SJSA1 (cell line): ENCODE measurements at places on chromosomes 3 and 15. TPM values are rescaled to one million over a fixed set of nuclear protein-coding genes. Genes with fewer than 3 reads are reported as not detected.

TRIM42 gene
- total RNA-seq: not detected in 2 replicates

GRCh38 chr3:60064210-60065178 is 1014.7 kb upstream of the CFAP20DC start:
- H3K27me3 ChIP-seq: no peaks in the 10 kb centered on the region
- H3K4me1 ChIP-seq: 0 out of 2 replicates have a peak, but pooled peaks cover 3% of the 10 kb centered on the region
- H3K36me3 ChIP-seq: no peaks in the 10 kb centered on the region
- no peak overlapping the region for H3K4me3 ChIP-seq
- DNase-seq: peak; percentile 3

DNA sequence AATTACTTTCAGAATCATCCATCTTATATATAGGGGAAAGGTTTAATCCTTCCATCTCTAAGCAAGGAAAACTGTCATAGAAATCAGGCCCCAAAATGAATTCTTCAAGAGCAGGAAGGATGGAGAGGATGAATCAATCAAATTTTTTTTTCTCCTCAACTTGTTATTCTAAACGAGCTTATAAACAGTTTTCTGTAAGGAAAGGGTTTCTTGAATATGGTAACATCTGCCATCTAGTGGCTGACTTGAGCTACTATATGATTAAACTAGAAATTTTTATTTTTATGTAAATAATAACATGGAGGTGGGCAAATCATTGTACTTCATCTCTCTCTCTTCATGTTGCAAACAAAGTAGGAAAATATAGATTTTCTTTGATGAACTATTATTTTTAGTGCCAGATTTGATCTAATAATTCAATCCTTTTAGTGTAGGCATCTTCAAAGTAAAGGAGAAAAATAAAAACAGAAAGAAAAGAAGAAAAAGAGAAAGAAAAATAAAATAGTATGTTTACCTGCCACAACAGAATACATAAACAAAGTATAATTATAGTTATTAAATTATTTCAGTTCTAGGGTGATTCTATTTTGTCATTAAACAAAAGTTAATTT is 146.6 kb downstream of the SERPINI1 start:
- DNase-seq: peak; percentile 14
- H3K4me3 ChIP-seq: no peak overlapping the region
- H3K27ac ChIP-seq: no peak overlapping the region
- no peaks in the 10 kb centered on the region for H3K36me3 ChIP-seq
- no peaks in the 10 kb centered on the region for H3K4me1 ChIP-seq
- no peaks in the 10 kb centered on the region for H3K27me3 ChIP-seq

GRCh38 chr3:3109407-3110298 is 521 bp downstream of the IL5RA start:
- no peaks in the 10 kb centered on the region for H3K4me1 ChIP-seq
- H3K27me3 ChIP-seq: no peaks in the 10 kb centered on the region
- no peak overlapping the region for H3K27ac ChIP-seq
- no peak for DNase-seq

ISLR gene
- total RNA-seq: not detected in 2 replicates

HCLS1 gene
- total RNA-seq: not detected in 2 replicates

KLHL40 gene
- not detected in 2 replicates for total RNA-seq

DNA sequence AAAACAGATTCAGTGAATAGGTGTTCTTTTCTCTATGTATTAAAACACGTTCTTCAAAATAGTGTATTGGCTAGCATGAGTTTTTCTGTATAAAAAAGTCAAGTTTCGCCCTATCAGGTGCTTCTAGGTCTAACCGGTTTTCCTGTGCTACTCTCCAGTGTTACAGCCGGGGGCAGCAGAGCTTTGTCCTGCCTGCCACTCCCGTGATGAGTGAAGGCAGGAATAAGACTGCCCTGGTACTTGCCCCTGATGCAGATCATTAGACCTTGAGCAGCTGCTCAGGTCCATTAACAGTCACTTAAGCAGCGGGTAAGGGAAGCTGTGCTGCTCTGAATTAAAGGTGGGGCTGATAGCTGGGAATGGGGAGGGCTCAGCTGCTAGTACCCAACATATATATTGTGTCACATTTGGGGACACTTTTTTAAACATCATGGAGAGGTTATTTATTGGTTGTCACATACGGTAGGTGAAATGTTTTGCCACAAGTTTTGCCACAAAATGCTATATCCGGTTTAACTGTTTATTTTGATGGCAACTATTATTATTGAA is 1.3 kb upstream of the UNC13C start:
- no peaks in the 10 kb centered on the region for H3K4me1 ChIP-seq
- DNase-seq: no peak
- H3K27ac ChIP-seq: no peak overlapping the region
- peaks cover 4% of the 10 kb centered on the region for H3K27me3 ChIP-seq
- no peak overlapping the region for H3K4me3 ChIP-seq

GRCh38 chr3:193553586-193553985 is 1.1 kb downstream of the ATP13A4 start:
- H3K4me1 ChIP-seq: no peaks in the 10 kb centered on the region
- no peak overlapping the region for H3K4me3 ChIP-seq
- no peaks in the 10 kb centered on the region for H3K36me3 ChIP-seq
- no peaks in the 10 kb centered on the region for H3K27me3 ChIP-seq
- DNase-seq: no peak
- no peak overlapping the region for H3K27ac ChIP-seq

GRCh38 chr3:104951426-104951825 is 415.3 kb upstream of the ALCAM start:
- no peak overlapping the region for H3K27ac ChIP-seq
- H3K27me3 ChIP-seq: no peaks in the 10 kb centered on the region
- DNase-seq: no peak
- no peak overlapping the region for H3K4me3 ChIP-seq

- H3K4me1 ChIP-seq: no peaks in the 10 kb centered on the region
- no peak for DNase-seq
- no peak overlapping the region for H3K27ac ChIP-seq
- peaks cover 61% of the 10 kb centered on the region for H3K36me3 ChIP-seq
- no peak overlapping the region for H3K4me3 ChIP-seq
Observed at GRCh38 chr15:43881944-43882343, 55.1 kb downstream of the WDR76 start.

- H3K27me3 ChIP-seq: peaks cover 59% of the 10 kb centered on the region
- DNase-seq: peak; percentile 17
- H3K36me3 ChIP-seq: no peaks in the 10 kb centered on the region
- peak within 1 kb of the TSS; percentile 27 for H3K4me3 ChIP-seq
Observed at GRCh38 chr15:68431792-68432401, at the start of gene ITGA11. TSS of gene ITGA11 (minus strand) at chr15:68432163. CDS start at chr15:68432066, 97 bp downstream.

GRCh38 chr3:43369404-43370292 is 83.3 kb downstream of the SNRK start:
- H3K36me3 ChIP-seq: no peaks in the 10 kb centered on the region
